ENCODE measurements at places on chromosomes 6 and 20.
A peak's percentile ranks its signal among the peaks of the same experiment; 100 is the strongest.

DNA sequence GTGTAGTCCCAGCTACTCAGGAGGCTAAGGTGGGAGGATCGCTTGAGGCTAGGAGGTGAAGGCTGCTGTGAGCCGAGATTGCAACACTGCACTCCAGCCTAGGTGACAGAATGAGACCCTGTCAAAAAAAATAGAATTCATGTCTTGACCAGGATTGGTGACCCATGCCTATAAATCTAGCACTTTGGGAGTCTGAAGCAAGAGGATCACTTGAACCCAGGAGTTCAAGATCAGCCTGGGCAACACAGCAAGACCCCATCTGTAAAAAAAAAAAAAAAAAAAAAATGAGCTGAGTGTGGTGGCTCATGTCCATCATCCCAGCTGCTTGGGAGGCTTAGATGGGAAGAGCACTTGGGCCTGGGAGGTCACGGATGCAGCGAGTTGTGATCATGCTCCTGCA is 34.3 kb downstream of the GINM1 start:
- H3K36me3 ChIP-seq, result no peaks in the 10 kb centered on the region
- H3K27me3 ChIP-seq, result no peaks in the 10 kb centered on the region
- H3K27ac ChIP-seq, result no peak overlapping the region
- no peaks in the 10 kb centered on the region for H3K4me1 ChIP-seq

GRCh38 chr6:113364766-113365165 is 492.4 kb upstream of the MARCKS start:
- no peaks in the 10 kb centered on the region for H3K27me3 ChIP-seq
- no peaks in the 10 kb centered on the region for H3K36me3 ChIP-seq
- H3K4me3 ChIP-seq, result no peak overlapping the region
- DNase-seq, result no peak

DNA sequence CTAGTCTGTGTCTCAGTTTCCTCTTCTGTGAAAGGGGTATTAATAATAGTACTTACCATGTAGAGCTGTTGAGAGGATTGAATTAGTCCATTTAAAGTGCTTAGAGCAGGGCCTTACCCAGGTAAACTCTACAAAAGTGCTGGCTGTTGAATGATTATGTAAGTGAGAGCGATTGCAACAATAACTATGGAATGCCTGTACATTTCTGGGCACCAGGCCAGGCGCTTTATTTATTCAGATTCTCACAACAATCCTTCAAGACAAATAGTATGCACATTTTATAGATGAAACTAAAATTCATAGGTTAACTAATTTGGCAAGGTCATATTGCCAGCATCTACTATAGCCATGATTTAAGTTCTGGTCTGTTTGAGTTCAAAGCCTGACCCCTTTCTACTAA is 78.3 kb upstream of the MMS22L start:
- H3K4me3 ChIP-seq, result no peak overlapping the region
- H3K36me3 ChIP-seq, result no peaks in the 10 kb centered on the region
- H3K27me3 ChIP-seq, result no peaks in the 10 kb centered on the region
- no peaks in the 10 kb centered on the region for H3K4me1 ChIP-seq
- H3K27ac ChIP-seq, result no peak overlapping the region

DNA sequence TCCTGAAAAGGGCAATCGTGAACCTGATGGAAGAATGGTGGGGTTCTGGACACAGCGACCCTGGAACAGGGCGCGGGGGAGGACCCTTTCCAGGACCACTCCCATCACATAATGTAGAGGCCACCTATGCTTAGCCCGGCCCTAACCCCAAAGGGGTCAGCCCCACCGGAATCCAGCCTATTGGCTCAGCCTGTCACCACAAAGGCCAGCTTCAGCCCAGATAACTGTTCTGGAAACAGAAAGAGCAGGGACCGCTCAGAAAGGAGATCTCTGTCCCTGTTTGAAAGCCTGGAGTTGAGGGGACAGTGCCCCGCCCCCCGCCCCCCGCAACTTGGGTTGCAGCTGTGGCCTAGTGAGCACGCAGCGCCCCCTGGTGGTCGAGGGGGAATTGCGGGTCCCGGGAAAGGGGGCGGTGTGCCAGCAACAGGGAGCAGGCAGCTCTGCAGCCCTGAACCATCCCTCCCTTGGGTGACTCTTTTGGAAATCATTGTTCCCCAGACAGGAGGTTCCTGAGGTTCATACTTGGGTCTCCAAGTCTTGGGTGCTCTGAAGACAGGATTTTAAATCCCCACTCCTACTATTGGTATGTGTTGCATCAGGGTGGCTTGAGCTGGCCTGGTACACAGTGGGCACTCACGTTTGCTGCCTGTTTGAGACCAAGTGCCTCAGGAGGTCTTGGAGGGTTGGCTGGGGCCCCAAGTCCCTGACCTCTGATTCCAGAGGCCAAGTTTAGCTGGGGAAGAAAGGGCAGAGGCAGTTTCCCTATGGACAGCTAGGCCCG is 1.5 kb downstream of the SIGLEC1 start:
- peak; percentile 73 for DNase-seq
- H3K4me1 ChIP-seq, result no peaks in the 10 kb centered on the region
- no peak overlapping the region for H3K4me3 ChIP-seq

- H3K4me1 ChIP-seq, result peaks cover 4% of the 10 kb centered on the region
- H3K4me3 ChIP-seq, result no peak overlapping the region
Measured at GRCh38 chr20:50380697-50381040, 129.5 kb upstream of the PTPN1 start.

- no peaks in the 10 kb centered on the region for H3K4me1 ChIP-seq
- no peak overlapping the region for H3K27ac ChIP-seq
- DNase-seq, result no peak
- no peaks in the 10 kb centered on the region for H3K27me3 ChIP-seq
- H3K36me3 ChIP-seq, result no peaks in the 10 kb centered on the region
Measured at GRCh38 chr6:76703285-76703684, 630.8 kb upstream of the IMPG1 start.

DNA sequence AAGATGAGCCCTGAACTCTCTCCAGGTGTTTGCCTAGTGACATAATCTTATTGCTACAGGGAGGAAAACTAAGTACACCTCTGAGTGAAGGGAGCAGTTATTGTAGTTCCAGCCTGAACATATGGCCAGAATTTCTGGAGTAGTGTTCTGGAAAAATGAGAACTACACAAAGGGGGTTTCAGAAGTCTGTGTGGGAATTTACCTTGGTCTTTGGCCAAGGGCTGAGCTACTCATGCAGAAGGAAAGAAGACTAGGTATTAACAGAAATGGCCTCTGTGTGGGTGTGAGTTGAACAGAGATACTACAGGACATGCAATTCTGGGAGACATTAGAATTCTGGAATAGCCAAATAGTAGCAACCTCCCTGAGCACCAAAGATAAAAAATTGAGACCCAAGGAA is 1009.7 kb upstream of the GJE1 start:
- H3K4me1 ChIP-seq, result no peaks in the 10 kb centered on the region
- H3K4me3 ChIP-seq, result no peak overlapping the region
- no peaks in the 10 kb centered on the region for H3K27me3 ChIP-seq
- no peak overlapping the region for H3K27ac ChIP-seq

GRCh38 chr6:169648617-169649016 is 53.2 kb downstream of the WDR27 start:
- no peak overlapping the region for H3K27ac ChIP-seq
- no peaks in the 10 kb centered on the region for H3K27me3 ChIP-seq
- no peaks in the 10 kb centered on the region for H3K36me3 ChIP-seq
- DNase-seq, result no peak
- no peak overlapping the region for H3K4me3 ChIP-seq

DNA sequence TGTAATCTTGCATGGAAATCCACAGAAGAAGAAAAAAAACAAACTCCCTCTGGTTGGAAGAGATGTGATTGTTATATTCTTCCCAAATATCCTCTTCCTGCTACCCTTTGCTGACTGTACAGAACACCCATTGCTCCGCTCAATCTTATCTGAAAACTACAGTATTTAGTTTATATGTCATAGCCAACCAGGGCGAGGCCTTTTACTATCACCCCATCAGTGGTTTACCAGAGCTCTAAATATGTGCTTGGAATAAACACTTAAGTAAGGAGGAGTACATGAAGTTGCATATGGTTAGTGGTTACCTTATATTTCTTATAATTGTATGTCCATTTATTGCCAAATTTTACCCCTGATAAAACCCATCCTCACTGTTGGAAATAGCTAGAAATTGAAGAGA is 12.2 kb downstream of the PRL start:
- no peak for DNase-seq
- no peaks in the 10 kb centered on the region for H3K4me1 ChIP-seq
- H3K4me3 ChIP-seq, result no peak overlapping the region

- no peak overlapping the region for H3K27ac ChIP-seq
- H3K27me3 ChIP-seq, result no peaks in the 10 kb centered on the region
- no peaks in the 10 kb centered on the region for H3K36me3 ChIP-seq
- DNase-seq, result no peak
- no peaks in the 10 kb centered on the region for H3K4me1 ChIP-seq
- H3K4me3 ChIP-seq, result no peak overlapping the region
Measured at GRCh38 chr6:42819803-42820511, 38.1 kb downstream of the BICRAL start.

GRCh38 chr6:142407685-142408273 is 106.0 kb downstream of the ADGRG6 start:
- H3K27ac ChIP-seq, result no peak overlapping the region
- DNase-seq, result no peak
- no peaks in the 10 kb centered on the region for H3K36me3 ChIP-seq
- no peaks in the 10 kb centered on the region for H3K27me3 ChIP-seq
- no peak overlapping the region for H3K4me3 ChIP-seq
- H3K4me1 ChIP-seq, result no peaks in the 10 kb centered on the region

DNA sequence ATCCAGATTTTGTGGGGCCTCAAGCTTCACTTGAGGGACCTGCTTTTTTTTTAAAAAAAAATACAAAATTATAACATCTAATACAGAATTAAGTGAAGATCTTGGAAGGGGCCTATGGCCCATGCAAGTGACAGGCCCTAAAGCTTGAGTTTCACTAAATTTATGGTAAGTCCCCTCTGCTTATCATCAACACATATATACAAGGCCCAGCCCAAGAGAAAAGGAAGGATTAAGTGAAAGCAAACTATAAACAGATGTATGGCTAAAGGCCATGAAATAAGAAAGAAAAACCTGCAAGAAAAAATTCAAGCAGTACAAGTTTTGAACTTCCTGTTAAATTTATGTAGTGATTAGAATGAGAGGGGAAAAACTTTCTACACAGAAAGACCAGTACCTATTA is 86.8 kb downstream of the CDC40 start:
- no peaks in the 10 kb centered on the region for H3K27me3 ChIP-seq
- no peak overlapping the region for H3K4me3 ChIP-seq
- no peak for DNase-seq
- no peaks in the 10 kb centered on the region for H3K36me3 ChIP-seq

DNA sequence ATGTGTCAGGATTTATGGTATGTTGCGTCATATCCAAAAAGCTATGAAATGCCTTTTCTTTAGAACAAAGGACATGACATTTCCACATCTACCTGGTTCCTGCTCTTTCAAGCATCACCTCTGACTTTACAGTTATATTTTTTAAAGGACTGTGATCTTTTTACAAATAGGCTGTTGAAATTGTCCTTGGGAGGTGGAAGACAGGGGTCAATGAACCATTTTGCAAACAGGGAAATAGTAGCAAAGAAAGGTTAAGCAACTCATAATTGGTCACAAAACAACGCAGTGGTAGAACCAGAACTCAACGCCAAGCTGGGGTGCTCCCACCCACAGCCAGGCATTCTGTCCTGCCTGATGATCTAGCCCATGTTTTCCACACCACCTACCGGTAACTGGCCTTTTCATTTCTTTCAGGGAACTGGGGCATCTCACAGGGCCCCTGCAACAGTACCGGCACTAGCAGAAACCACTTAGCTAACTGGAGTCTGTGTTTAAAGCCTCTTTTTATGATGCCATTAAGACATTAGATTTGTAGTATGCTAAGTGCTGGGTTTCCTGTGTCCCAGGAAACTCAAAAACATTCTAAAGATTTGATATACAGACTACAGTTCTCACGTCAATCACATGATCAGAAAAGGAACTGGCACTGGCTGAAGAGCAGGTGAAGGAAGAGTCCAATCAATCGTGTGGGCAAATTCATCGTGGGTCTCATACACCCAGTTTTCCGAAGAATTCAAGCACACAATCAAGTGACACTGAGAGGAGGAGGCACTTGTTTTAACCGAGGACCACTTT is 13.9 kb downstream of the ZNF217 start:
- peaks cover 52% of the 10 kb centered on the region for H3K36me3 ChIP-seq
- DNase-seq, result peak; percentile 57
- no peaks in the 10 kb centered on the region for H3K27me3 ChIP-seq
- H3K27ac ChIP-seq, result peak overlapping the region; percentile 80
- H3K4me1 ChIP-seq, result peaks cover 24% of the 10 kb centered on the region
- peak overlapping the region; percentile 10 for H3K4me3 ChIP-seq

DNA sequence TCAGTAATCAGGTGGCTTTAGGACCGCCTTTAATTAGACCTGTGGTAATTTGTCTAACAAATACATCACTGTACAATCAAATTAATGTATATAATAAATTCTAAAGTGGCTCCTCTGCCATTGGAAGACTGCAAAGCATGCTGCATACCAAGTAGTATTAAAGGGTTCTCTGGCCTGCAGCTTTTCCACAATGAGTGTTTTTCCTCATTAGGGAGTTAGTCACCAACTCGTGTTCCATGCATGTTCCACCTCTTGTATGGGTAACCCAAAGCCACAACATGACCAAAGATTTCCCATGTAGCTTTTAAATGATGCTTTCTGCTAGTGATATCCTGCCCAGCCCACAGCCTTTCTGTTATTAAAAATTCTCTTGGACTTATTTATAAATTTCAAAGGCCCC is 218.7 kb downstream of the FUT9 start:
- H3K4me1 ChIP-seq, result no peaks in the 10 kb centered on the region
- no peak overlapping the region for H3K27ac ChIP-seq
- H3K27me3 ChIP-seq, result no peaks in the 10 kb centered on the region
- H3K4me3 ChIP-seq, result no peak overlapping the region

- no peaks in the 10 kb centered on the region for H3K36me3 ChIP-seq
- H3K27me3 ChIP-seq, result peaks cover 54% of the 10 kb centered on the region
- no peaks in the 10 kb centered on the region for H3K4me1 ChIP-seq
- H3K4me3 ChIP-seq, result no peak overlapping the region
Measured at GRCh38 chr20:20366876-20367574, 879 bp upstream of the INSM1 start.

- H3K27ac ChIP-seq, result no peak overlapping the region
- no peak overlapping the region for H3K4me3 ChIP-seq
- H3K36me3 ChIP-seq, result no peaks in the 10 kb centered on the region
- no peaks in the 10 kb centered on the region for H3K4me1 ChIP-seq
Measured at GRCh38 chr20:47533518-47534062, 31.9 kb downstream of the NCOA3 start.

- H3K27me3 ChIP-seq, result no peaks in the 10 kb centered on the region
- DNase-seq, result no peak
- no peak overlapping the region for H3K27ac ChIP-seq
- no peaks in the 10 kb centered on the region for H3K36me3 ChIP-seq
- no peaks in the 10 kb centered on the region for H3K4me1 ChIP-seq
- H3K4me3 ChIP-seq, result no peak overlapping the region
Measured at GRCh38 chr6:133707456-133707855, 181.5 kb upstream of the TCF21 start.
